Esophagus muscularis mucosa (tissue), 4 donors: ENCODE measurements at places on chromosomes 5 and 9. TPM values are rescaled to one million over a fixed set of nuclear protein-coding genes. Genes with fewer than 3 reads are reported as not detected.
A peak's percentile ranks its signal among the peaks of the same experiment; 100 is the strongest.

The PCDHB13 gene
- total RNA-seq: 8.1 TPM

The ZNF169 gene
- 4.7 TPM for total RNA-seq

The SERF1B gene
- 25.3 TPM for total RNA-seq

The PCDHB16 gene
- total RNA-seq: 3.6 TPM

The LRRC14B gene
- not detected for total RNA-seq

The FSTL4 gene
- 0.34 TPM for total RNA-seq

The PCDHGA5 gene
- 2.6 TPM for total RNA-seq

The TPRN gene
- total RNA-seq: 5.4 TPM

The TRIM36 gene
- total RNA-seq: 1.3 TPM

The GPR150 gene
- total RNA-seq: 1.1 TPM

The GLIPR2 gene
- 84.9 TPM for total RNA-seq

The C9orf50 gene
- not detected for total RNA-seq

The PTAR1 gene
- total RNA-seq: 48.0 TPM

The PTGES gene
- 1.7 TPM for total RNA-seq

The EGFLAM gene
- 6.6 TPM for total RNA-seq

The ITGA2 gene
- total RNA-seq: 9.6 TPM

DNA sequence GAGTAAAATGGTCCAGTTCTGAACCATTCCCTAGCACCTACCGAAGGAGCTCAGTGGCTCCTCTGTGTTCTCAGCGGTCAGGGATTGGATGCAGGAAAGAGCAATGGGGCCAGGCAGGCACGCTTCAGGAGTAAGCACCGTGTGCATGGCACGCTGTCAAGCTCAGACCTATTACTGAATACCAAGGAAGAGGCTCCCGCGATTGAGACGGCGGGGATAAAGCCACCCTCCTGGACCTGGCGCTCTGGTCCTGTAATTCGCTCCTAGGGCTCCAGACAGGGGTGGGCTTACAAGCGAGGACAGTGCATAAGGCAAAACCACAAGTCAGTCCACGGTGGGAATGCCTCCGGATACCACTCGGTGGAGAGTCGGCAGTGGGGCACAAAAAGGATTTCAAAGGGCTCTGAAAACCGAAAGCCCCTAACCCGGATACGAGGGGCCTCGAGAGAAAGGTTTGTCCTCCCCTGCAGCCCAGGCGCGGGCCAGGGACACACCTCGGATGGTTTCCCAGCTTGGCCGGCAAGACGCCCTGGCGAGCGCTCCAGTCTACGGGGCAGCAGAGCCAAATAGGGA lies 988 bp downstream of the OXCT1 start:
- DNase-seq: no peak

DNA sequence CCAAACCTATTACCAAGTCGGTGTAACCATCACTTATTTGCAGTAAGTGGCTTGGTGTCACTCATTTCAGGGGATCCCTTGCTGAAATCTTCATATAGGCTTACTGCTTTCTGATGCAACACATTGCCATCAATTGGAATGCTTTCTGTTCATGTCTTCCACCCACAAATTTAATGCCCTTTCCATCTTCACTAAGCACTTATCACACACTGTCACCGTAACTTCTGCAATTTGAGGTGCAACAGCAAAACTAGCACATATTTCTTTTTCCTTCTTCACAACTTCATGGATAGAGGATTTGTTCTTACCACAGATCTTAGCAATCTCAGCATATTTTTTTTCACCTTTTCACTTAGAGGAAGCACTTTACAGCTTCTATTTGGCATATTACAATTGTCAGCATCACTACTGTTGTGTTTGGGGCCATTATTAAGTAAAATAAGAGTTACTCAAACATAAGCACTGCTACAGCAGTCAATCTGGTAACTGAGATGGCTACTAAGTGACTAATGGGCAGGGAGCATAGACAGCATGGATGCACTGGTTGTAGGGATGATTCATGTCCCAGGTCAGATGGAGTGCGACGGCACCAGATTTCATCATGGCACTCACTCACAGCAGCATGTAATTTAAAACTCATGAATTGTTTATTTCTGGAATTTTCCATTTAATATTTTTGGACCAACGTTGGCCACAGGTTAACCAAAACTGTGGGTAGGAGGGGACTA lies 70.1 kb downstream of the PIP5K1B start:
- no peak for DNase-seq

GRCh38 chr9:104826079-104826775 lies 62.3 kb downstream of the NIPSNAP3B start:
- DNase-seq: no peak

DNA sequence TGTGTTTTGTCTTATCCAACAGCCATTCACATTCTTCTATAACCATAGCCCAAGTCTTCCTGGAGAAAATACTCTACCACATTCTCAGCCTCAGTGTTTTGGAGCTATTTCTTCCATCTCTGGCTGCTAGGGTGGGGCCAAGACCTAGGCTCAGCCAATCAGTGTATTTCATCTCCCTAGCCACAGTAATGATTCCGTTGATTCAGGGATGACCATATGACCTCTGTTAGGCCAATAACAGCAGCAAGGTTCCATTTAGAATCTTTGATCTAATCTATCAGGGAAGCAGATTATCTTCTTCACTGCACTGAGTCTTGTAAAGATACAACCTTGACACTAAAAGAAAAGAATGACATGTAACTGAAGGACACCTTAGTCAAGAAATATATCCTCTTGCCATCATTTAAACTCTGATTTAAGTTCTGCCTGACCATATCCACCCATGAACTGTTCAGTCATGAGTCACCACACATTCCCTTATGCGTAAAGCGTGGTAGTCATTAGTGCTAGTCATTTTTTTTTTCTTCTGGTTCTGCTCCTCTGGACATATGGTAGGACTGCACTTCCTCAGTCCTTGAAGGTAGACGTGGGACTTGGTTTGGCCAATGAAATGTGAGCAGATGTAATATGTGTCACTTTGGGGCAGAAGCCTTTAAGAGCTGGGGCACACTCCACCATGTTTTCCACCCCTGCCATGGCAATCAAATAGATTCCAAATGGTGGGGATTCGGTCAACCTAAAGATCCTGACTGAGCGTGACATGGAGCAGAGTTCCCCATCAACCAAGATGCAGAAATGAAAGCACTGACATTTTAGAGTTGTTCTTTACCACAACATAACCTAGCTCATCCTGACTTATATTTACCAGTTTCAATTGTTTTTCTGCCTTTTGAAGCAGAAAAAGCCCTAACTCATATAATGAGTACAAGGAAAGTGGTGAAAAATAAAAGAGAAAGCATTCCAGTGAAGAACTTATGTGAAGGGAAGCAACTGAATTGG lies 12.7 kb upstream of the PRELID2 start:
- no peak for DNase-seq

DNA sequence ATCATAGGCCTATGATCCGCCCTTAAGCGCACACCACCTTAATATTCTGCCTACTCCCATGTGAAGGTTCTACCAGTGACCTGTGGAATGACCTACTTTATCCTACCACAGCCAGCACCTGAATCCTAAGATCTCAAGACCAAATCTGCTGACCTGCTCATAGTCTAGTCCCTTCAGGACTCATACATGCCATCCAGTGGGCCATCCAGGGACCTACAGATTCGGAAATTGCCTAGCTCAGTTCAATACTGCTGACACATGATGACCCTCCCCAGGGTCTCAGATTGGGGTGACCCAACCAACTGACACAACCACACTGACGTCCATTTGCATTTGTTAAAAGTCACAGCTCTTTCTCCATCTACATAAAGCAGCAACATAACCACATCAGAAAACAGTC lies 443.8 kb upstream of the ST8SIA4 start:
- no peak for DNase-seq

- DNase-seq: no peak
These were observed 218.1 kb downstream of the TRIM32 start for GRCh38 chr9:116905171-116905588.

- peak; percentile 91 for DNase-seq
These were observed 1.0 kb downstream of the TLE4 start for GRCh38 chr9:79572608-79573411.

GRCh38 chr5:179237770-179238627 lies 107.3 kb downstream of the ADAMTS2 start:
- DNase-seq: no peak

- no peak for DNase-seq
These were observed 292.4 kb downstream of the EFNA5 start for GRCh38 chr5:107378218-107378899.

DNA sequence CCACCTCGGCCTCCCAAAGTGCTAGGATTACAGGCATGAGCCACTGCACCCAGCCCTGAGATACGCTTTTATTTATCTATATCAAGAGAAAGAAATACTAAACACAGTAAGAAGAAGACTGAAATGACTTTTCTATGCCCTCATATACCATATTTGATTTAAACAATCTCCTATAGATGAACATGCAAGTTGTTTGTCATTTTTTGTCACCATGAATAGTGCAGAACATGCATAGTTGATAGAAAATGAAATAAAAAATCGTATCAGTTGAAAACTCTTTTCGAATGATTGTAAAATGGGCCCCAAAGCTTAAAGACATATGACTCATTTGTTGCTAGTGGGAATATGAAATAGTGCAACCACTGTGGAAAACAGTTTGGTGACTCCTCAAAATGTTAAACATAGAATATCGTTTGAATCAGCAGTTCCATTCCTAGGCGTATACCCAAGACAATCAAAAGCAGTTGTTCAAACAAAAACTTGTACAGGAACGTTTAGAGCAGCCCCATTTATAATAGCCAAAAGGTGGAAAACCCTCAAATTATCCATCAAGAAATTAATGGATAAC lies 61.4 kb upstream of the ANKH start:
- DNase-seq: no peak

DNA sequence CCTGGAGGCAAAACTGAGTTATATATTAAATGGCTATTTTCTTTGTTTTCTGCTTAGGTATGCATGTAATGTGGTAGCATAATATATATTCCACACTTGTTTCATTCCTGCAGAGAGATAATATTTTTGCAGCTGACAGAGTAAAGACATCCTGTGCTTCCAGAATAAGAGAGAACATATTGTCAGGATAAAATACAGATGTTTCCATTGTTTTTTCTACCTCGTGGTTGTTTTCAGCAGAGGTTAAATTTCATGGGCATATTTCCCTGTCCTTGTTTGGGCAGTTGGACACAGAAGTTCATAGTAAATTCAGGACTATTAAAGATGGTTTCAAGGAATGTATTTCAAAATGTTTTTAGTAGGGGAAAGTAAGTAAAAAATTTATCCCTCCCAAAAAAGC lies 47.6 kb upstream of the MEGF10 start:
- no peak for DNase-seq

DNA sequence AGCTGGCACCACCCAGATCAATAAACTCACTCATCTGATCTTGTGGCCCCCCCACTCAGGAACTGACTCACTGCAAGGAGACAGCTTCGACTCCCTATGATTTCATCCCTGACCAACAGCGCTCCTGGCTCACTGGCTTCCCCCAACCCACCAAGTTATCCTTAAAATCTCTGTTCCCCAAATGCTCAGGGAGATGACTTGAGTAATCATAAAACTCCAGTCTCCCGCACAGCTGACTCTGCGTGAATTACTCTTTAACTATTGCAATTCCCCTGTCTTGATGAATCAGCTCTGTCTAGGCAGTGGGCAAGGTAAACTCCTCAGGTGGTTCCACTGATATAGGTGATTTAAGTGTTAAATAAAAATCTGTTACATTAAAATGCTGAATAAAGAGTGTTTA lies 1.9 kb upstream of the TRIM32 start:
- DNase-seq: no peak

- no peak for DNase-seq
These were observed 123.3 kb upstream of the ELL2 start for GRCh38 chr5:96084874-96085506.

DNA sequence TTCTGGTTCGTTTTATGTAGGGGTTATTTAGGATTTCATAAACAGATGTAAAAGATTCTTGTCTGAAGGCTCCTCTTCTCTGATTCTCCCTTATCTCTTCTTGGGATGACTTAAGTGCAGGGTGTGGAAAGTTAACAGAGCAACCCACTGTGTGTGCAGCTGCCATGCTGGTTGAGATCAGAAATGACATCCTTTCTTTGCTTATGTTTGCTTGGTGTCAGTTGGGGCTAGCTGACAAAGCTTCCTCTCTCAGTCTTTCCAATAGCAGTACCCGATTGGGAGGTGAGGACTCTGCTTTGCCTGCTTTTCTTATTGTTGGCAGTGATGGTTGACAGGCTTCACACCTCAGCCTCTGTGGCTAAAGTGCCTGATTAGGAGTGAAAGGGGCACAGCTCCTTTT lies 26.5 kb downstream of the OGN start:
- no peak for DNase-seq

GRCh38 chr5:27208051-27208450 lies 169.7 kb upstream of the CDH9 start:
- DNase-seq: no peak

- DNase-seq: no peak
These were observed 1124.6 kb upstream of the ACO1 start for GRCh38 chr9:31259824-31260223.

- no peak for DNase-seq
These were observed 1388.3 kb upstream of the ACO1 start for GRCh38 chr9:30995956-30996738.

- DNase-seq: no peak
These were observed 543.1 kb downstream of the ZNF608 start for GRCh38 chr5:124203303-124203702.

- no peak for DNase-seq
These were observed 12.0 kb downstream of the IRX2 start for GRCh38 chr5:2739360-2740050.

GRCh38 chr5:172660974-172661373 lies 19.9 kb downstream of the NEURL1B start:
- no peak for DNase-seq

- DNase-seq: no peak
These were observed 209.9 kb downstream of the AOPEP start for GRCh38 chr9:94936419-94936818.

DNA sequence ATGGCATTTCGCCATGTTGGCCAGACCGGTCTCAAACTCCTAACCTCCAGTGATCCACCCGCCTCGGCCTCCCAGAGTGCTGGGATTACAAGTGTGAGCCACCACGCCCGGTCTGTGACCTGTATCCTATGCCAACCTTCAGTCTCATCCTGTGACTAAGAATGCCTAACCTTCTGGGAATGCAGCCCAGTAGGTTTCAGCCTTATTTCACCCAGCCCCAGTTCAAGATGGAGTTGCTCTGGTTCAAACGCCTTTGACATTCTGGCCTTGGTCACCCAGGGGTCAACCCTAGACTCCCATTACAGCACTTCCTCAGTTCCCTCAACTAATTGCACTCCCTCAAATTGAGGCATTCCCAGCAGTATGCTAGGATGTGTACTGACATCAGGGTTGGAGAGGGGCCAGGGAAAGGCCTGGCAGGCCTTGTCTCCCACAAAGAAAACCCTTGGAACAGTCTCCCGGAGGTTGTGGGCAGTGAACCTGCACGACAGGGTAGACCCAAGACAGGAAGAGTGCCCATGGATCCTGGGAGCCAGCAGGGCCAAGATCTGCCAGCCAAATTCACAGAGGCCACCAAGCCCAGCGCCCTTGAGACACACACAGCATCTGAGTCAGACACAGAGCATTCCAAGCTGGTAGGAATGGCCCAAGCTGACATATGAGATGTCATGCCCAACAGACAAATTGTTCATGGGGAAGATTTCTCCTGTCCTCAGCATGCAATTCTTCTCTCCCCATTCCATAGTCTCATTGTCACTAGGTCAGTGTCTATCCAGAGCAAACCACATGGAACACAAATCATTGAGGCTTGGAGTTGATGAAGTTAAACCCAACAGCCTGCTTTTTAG lies 24.9 kb upstream of the SMU1 start:
- no peak for DNase-seq
